Activated T-helper 1 cell treated with anti-CD3 and anti-CD28 coated beads, Interleukin-2, amount 50 U/mL, for 16 hours (primary cell): ENCODE measurements at places on chromosomes 1 and 21.

GRCh38 chr1:17335821-17336710 lies 28.1 kb downstream of the PADI4 start:
- peak; percentile 15 for DNase-seq

DNA sequence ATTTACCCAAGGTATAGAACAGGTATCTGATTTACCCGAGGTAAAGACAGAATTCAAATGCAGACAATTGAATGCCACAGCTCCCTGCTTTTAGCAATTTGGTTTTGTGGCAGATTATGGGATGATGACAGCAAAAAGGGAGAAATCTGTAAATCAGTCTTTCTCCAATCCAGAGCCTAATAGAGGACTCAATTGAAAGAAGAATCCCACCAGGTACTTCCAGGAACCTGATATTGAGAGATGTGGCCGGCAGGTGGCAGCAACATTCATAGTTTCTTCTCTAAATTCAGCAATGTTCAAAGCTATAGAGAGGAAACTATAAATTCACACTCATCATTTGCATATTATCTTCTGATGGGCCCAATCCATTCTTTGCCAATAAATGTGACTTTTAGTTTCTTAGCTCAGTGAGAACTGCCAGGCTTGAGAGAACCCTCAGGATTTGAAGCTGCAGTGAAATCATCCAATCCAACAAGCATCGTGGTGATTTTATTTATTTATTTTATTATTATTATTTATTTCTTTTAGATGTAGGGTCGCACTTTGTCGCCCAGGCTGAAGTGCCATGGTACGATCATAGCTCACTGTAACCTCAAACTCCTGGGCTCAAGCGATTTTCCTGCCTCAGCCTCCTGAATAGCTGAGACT lies 9.8 kb upstream of the PHACTR4 start:
- DNase-seq: peak; percentile 41

- DNase-seq: no peak
Measured at GRCh38 chr1:7938070-7938469, 2.6 kb downstream of the TNFRSF9 start.

DNA sequence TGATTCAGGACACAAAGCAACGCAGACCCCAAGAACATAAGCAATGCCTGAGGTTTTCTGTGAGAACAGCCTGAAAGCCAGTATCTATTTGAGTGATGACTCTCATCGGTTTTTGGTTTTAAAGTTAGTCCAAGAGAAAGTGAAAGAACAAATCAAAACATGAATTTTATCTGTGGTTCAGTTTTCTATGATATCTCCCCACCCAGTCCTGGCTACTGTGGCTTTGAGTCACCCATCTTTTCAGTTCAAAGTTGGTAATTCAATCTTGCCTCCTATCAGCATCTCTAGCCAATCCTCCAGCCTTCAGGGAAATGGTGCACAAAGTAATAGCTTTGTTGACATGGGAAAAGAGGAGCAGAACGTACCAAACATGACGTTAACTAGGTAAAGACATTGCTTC lies 40.5 kb upstream of the KRTAP19-8 start:
- DNase-seq: no peak

GRCh38 chr1:170669107-170669445 lies 5.1 kb downstream of the PRRX1 start:
- no peak for DNase-seq

- no peak for DNase-seq
Measured at GRCh38 chr1:152928671-152929070, 18.3 kb upstream of the SPRR5 start.

- no peak for DNase-seq
Measured at GRCh38 chr1:236507022-236507700, 16.6 kb upstream of the LGALS8 start.

DNA sequence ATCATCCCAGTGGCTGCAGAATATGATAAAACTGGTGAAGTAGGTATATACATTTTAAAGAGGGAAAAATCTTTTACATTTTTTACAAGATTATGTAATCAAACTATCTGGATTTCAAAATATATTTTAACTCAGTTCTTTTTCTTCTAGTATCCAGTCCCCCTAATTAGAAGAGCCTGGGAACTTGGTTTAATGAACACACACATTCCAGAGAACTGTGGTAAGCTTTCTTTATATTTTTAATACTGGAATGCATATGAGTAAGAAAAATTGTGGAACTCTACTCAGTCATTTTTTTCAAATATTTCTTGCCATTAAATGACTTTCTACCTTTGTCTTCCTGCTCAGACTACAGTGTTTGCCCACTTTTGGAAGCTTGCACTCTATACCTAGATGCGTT lies 8.2 kb downstream of the ACADM start:
- no peak for DNase-seq

DNA sequence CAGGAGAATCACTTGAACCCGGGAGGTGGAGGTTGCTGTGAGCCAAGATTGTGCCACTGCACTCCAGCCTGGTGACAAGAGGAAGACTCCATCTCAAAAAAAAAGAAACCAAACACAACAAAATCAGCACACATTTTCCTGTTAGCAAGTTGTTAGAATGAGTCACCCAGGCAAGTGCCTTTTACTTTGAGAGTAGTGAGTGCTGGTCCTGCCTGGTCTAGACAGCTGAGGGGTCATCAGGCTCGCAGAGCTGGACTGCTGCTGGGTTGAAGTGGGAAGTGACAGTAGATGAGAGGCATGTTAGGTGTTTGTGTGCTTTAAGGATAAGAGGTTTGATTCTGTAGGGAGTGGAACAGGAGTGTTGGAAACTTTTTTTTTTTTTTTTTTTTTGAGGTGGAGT lies 31.9 kb downstream of the GNPAT start:
- DNase-seq: no peak

DNA sequence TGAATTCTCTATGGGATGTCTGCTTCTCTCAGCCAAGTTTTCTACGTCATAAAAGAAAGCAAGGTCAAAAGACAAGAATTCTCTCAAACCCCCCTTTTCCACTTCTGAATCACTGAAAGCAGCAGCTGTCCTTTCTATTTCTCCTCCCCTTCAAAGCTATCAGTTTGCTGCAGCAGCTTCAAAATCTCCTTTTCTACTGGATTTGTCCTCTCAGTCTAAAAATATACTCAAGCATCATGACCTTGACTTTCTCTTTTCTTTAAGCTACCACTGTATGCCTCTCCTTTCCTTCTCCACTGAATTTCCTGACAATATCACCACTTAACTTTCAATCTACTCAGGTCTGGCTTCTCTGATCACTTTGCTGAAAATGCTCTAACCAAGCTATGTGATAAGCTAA lies 1.9 kb downstream of the WDR64 start:
- no peak for DNase-seq

- DNase-seq: no peak
Measured at GRCh38 chr1:100360790-100361510, 8.6 kb downstream of the CDC14A start.

DNA sequence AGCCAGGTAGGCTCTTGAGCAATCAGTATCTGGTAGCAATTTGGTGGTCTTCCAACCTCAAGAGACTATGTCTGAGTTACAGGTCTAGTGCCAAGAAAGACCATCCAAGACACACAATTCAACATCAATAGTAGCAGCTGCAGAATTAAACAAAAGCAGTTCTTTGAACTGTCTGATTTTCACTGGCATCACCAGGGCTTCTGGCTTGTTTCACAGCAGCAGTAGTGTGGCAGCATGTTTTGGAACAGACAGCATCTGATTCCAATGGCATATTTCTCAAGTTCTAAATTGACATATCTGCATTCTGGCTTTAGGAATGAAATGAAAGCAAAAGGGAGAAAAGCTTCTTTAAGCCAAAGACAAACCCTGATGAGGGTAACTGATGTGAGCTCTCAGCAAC lies 334.7 kb upstream of the PRMT6 start:
- DNase-seq: no peak

- no peak for DNase-seq
Measured at GRCh38 chr1:210213335-210213734, 19.3 kb upstream of the SERTAD4 start.

DNA sequence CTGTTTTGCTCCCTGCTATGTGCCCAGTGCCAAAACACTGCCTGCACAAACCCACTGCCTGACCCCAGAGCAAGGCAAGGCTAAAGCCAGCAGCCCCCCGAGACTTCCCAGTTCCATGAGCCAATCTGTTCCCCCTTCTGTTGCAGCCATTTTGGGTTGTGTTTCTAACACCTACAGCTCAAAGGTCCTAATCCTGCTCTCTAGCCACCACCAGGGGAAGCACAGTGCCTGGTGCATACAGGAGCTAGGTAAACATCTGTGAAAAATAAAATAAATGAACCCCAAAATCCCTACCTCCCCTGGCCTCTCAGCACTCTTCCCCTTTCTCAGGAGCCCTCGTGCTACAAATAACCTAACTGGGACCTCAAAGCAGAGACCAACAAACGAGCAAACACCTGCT lies 190.2 kb downstream of the MATN1 start:
- no peak for DNase-seq

DNA sequence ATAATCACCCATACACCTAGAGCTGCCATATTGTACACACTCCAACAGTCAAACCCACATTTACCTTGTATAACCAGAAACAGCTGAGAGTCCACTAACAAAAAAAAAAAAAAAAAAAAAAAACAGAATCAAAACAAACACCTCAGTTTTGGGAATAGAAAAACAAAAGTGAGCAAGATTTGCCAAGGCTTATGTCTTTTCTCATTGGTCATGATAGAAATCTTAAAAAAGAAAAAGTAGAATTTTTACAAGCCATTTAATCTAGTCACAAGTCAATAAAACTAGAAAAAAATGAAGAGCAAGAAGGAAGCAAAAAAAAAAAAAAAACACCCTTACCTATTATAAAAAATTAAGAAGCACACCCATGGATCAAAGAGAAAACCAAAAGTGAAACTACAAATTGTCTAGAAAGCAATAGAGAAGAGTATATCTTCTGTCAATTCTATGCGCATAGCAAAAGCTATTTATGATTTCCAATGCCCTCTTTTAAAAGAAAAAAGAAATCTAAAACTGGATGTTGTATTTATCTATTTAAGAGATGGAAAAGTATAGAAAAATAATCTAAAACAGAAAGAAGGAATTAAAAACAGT lies 113.2 kb upstream of the GALNT2 start:
- no peak for DNase-seq

GRCh38 chr1:51583532-51583931 lies 33.4 kb upstream of the OSBPL9 start:
- DNase-seq: no peak
